Smooth muscle cell of trachea (primary cell): ENCODE measurements at places on chromosomes 7 and 10. TPM values are rescaled to one million over a fixed set of nuclear protein-coding genes. Genes with fewer than 3 reads are reported as not detected.

The SLC13A1 gene
- not detected in 2 replicates for total RNA-seq

The KCTD7 gene
- total RNA-seq = 10.9 TPM in 2 replicates

The PAOX gene
- 9.6 and 12.1 TPM in 2 replicates for total RNA-seq

The TMEM243 gene
- total RNA-seq = 32.1 and 41.0 TPM in 2 replicates

The GCK gene
- 1.5 and 2.2 TPM in 2 replicates for total RNA-seq

The SHTN1 gene
- 0.99 and 3.2 TPM in 2 replicates for total RNA-seq

The RET gene
- total RNA-seq = 1.6 and 1.8 TPM in 2 replicates

The TYW1B gene
- 5.2 and 5.8 TPM in 2 replicates for total RNA-seq

The KLF14 gene
- total RNA-seq = under 0.01 TPM in 1 of 2 replicates, not detected in the other

The ZNF273 gene
- 3.1 and 4.2 TPM in 2 replicates for total RNA-seq

The CUEDC2 gene
- total RNA-seq = 78.4 and 86.2 TPM in 2 replicates

The NEUROD6 gene
- not detected in 2 replicates for total RNA-seq

The TRA2A gene
- 17.2 and 37.1 TPM in 2 replicates for total RNA-seq

The SPDYE8 gene
- total RNA-seq = 0.17 TPM in 1 of 2 replicates, not detected in the other

The C10orf71 gene
- total RNA-seq = not detected in 2 replicates

The PAPOLB gene
- under 0.01 and 0.15 TPM in 2 replicates for total RNA-seq

The GPR22 gene
- not detected in 2 replicates for total RNA-seq

The GRM3 gene
- not detected in 2 replicates for total RNA-seq

The METTL2B gene
- 27.3 and 39.6 TPM in 2 replicates for total RNA-seq

The CFTR gene
- not detected in 2 replicates for total RNA-seq

The VWA2 gene
- total RNA-seq = 0.58 and 0.83 TPM in 2 replicates

The ADCY1 gene
- 4.8 and 29.4 TPM in 2 replicates for total RNA-seq

The ZNF467 gene
- 0.73 and 1.3 TPM in 2 replicates for total RNA-seq

The RBP3 gene
- not detected in 2 replicates for total RNA-seq

The ADAP1 gene
- total RNA-seq = 0.44 and 2.6 TPM in 2 replicates

The RELN gene
- 4.7 and 6.0 TPM in 2 replicates for total RNA-seq

The SLC26A3 gene
- total RNA-seq = not detected in 2 replicates

The LEP gene
- not detected in 2 replicates for total RNA-seq

The PDGFA gene
- total RNA-seq = 2.5 and 13.1 TPM in 2 replicates

The AMPH gene
- 4.7 and 7.8 TPM in 2 replicates for total RNA-seq

The ZNF488 gene
- total RNA-seq = under 0.01 TPM in 1 of 2 replicates, not detected in the other

The EVX1 gene
- total RNA-seq = not detected in 2 replicates

The VWDE gene
- 0.15 TPM in 1 of 2 replicates, not detected in the other for total RNA-seq

The GPR158 gene
- under 0.01 TPM in 1 of 2 replicates, not detected in the other for total RNA-seq

The CLEC2L gene
- 0.17 TPM in 1 of 2 replicates, not detected in the other for total RNA-seq

The CLDN4 gene
- total RNA-seq = 1.3 and 1.7 TPM in 2 replicates

The PRKCQ gene
- total RNA-seq = 0.17 TPM in 1 of 2 replicates, not detected in the other

The SPDYE2B gene
- total RNA-seq = not detected in 2 replicates

The LHFPL3 gene
- not detected in 2 replicates for total RNA-seq
